ENCODE measurements at places on chromosomes 3 and 15.

DNA sequence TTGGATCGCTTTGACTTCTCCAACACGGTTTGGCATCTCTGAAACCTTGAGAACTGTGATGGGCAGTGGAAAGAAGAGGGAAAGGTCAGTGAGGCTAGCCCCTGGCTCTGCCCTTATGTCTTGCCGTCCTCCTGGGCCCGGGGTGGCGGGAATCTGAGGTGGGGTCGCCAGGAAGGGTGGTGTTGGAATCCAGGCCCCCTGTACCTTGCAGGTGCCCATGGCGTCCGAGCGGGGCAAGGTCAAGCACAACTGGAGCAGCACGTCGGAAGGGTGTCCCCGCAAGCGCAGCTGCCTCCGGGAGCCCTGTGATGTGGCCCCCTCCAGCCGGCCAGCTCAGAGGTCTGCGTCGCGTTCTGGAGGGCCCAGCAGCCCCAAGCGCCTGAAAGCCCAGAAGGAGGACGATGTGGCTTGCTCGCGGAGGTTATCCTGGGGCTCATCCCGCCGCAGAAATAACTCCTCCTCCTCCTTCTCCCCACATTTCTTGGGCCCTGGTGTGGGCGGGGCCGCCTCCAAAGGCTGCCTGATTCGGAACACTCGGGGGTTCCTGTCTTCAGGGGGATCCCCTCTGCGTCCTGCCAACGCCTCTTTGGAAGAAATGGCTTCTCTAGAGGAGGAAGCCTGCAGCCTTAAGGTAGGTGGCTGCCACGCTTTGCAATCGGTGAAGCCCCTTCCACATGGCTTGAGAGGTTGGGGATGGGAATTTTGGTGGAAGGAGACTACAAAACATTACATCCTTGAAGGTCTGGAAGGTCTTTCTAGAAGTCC is 907 bp downstream of the TATDN2 start:
- H3K4me3 ChIP-seq = peak overlapping the region; percentile 97
- H3K36me3 ChIP-seq = peaks cover 59% of the 10 kb centered on the region
- peak overlapping the region; percentile 98 for H3K27ac ChIP-seq

DNA sequence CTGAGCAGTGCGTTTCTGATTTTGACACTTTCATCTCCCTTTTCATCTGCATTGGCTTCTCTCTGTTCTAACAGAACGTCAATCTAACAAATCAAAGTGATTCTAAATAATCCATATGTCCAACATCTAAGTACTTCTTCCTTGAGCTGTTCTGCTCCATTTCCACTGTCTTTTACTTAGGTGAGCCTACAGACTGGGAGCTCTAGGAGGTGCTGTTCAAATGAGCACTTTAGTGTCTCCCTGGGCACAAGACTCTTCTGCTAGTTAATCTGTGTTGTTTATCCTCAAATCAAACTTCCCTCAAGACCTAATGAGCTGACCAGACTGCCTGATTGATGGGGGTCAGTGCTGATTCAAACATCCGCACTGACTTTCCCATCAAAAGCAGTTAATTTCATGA is 408.1 kb downstream of the WDR72 start:
- H3K4me1 ChIP-seq = no peaks in the 10 kb centered on the region
- H3K36me3 ChIP-seq = no peaks in the 10 kb centered on the region
- H3K27ac ChIP-seq = no peak overlapping the region
- no peaks in the 10 kb centered on the region for H3K27me3 ChIP-seq
- no peak for DNase-seq
- no peak overlapping the region for H3K4me3 ChIP-seq

DNA sequence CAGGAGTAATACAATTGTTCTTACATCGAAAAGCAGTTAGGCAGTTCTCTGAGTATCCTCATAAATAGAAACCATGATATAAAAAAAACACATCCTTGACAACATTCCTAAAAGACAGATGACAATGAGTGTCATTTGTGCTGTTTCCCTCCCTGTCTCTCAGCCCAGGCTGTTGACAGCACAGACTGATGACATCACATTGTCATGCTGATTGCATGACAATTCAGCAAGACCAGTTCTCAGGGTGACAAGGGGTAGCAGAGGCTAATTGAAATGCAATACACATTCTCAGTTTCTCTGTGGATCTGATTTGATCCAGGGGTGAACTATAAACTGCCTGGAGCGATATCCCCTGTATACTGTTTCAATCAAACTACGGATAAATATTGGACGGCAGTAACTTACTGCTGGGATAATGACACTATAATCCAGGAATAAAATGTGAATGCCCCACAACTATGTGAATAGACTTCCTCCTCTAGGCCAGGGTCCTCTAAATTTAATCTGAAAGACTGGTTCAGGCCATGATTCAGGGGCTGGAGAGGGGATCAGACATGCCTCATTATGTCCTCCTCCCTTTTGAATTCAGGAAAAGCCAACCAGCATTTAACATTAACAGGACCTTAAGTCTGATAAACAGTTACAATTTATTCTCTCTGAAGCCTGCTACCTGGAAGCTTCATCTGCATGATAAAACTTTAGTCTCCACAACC is 16.7 kb upstream of the EIF1B start:
- DNase-seq = no peak
- H3K36me3 ChIP-seq = peaks cover 11% of the 10 kb centered on the region
- H3K4me1 ChIP-seq = no peaks in the 10 kb centered on the region
- no peaks in the 10 kb centered on the region for H3K27me3 ChIP-seq

- no peak for DNase-seq
- no peaks in the 10 kb centered on the region for H3K4me1 ChIP-seq
- H3K27me3 ChIP-seq = peaks cover 20% of the 10 kb centered on the region
- no peak overlapping the region for H3K4me3 ChIP-seq
- no peak overlapping the region for H3K27ac ChIP-seq
Measured at GRCh38 chr15:45326741-45327140, 51.6 kb downstream of the GATM start.

DNA sequence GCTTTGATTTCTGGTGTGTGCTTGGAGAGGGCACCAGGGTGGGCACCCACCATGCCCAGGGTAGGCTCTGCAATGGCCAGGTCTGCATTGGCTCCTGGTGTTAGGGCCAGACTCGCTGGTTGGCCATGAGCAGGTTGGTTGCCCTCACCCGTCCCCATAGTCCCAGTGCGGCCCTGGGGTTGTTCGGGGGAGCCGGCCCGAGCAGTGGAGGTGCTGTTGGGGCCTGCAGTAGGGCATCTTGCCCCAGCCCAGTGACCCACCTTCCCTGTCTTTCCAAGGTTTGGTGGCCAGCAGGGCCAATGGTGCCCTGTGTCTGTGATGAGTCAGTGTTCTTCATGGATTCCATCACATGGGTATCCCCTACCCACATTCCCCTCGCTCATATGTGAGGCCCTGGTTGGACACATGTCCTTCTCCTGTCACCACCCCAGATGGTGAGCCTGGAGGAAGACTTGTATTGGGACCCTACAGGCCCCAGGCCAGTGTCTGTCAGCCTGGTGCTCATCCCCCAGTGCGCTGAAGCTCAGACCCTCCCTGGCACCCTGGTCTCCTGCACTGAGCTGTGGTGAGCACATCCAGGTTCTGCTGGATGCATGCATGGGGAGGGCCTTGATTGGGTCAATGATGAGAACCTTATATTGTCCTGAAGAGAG is 190.1 kb downstream of the UBE3A start:
- no peak for DNase-seq
- H3K36me3 ChIP-seq = no peaks in the 10 kb centered on the region
- H3K27me3 ChIP-seq = no peaks in the 10 kb centered on the region
- no peak overlapping the region for H3K4me3 ChIP-seq

All from activated CD4-positive, alpha-beta memory T cell treated with anti-CD3 and anti-CD28 coated beads for 36 hours (primary cell).